ENCODE measurements at places on chromosomes 16 and 17.

GRCh38 chr16:5466551-5466950 lies 369.0 kb upstream of the EEF2KMT start:
- DNase-seq: no peak
- no peaks in the 10 kb centered on the region for H3K36me3 ChIP-seq
- no peaks in the 10 kb centered on the region for H3K27me3 ChIP-seq
- H3K4me1 ChIP-seq: no peaks in the 10 kb centered on the region
- H3K4me3 ChIP-seq: no peak overlapping the region

DNA sequence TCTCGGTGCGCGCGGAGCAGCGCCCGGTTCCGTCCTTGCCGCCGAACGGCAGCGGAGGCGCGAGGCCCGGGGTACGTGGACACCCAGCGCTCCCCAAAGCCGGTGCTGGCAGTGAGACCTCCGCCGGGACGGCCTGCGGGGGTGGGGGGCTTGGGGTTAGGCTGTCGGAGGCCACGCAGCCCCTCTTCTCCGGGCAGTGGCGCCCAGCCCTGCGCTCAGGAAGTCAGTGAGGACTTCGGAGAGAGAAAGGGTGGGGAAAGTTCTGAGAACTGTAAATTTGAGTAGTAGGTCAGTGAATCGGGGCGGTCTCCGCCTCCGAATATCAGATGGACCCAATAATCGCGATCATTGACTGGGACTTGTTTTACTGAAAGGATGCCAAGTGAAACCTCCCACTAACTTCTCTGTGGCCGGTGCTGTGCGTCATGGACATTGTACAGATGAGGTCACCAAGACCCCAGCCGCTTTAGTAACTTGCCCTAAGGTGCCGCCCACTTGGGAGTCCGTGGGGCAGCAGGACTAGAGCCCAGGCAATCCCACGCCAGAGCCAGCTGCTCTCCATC lies 468 bp downstream of the IL4R start:
- H3K4me1 ChIP-seq: peaks cover 15% of the 10 kb centered on the region
- H3K36me3 ChIP-seq: no peaks in the 10 kb centered on the region
- H3K27me3 ChIP-seq: no peaks in the 10 kb centered on the region
- peak overlapping the region; percentile 89 for H3K27ac ChIP-seq
- peak; percentile 76 for DNase-seq

DNA sequence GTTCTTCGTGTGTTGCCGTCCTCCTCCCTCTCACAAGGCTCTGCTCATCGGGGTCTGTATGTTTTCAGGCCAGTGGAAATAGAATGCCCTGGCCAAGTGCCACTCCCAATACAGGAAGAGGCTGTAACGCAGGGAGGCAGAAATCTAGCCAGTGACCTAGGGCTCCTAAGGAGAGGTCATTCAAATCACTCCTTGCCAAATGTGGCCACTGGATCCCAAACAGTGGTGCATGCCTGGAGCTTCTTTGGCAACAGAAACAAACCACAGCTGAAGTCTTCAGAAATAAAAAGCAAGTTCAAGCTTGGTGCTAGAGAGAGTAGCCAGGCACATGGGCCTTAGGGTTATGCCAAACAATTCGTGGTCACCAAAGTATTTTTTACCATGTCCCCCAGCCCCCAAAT lies 66.1 kb downstream of the SMG6 start:
- H3K4me3 ChIP-seq: peak overlapping the region; percentile 51
- H3K4me1 ChIP-seq: peaks cover 43% of the 10 kb centered on the region
- H3K27me3 ChIP-seq: no peaks in the 10 kb centered on the region
- no peaks in the 10 kb centered on the region for H3K36me3 ChIP-seq
- peak overlapping the region; percentile 77 for H3K27ac ChIP-seq
- DNase-seq: no peak

GRCh38 chr17:17035490-17035889 lies 6.8 kb upstream of the MPRIP start:
- peak overlapping the region; percentile 88 for H3K27ac ChIP-seq
- H3K4me1 ChIP-seq: peaks cover 49% of the 10 kb centered on the region
- no peak for DNase-seq
- no peaks in the 10 kb centered on the region for H3K36me3 ChIP-seq
- no peaks in the 10 kb centered on the region for H3K27me3 ChIP-seq

DNA sequence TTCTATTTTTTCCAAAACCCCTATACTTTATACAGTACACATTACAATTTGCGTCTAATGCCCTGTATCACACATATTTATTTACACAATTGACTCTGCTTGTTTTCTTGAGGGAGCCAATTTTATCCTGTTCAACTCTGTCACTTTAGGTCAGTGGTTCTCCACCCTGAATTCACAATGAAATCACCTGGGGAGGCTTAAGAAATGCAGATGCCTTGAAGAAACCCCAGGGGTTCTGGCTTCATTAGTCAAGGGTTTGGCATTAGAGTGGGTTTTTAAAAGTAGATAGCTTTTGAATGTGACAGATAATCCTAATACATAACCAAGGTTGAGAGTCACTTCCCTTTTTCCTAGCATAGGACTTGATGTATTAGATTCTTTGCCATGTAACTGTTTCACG lies 398.6 kb upstream of the ERCC4 start:
- H3K36me3 ChIP-seq: no peaks in the 10 kb centered on the region
- H3K27ac ChIP-seq: no peak overlapping the region
- DNase-seq: no peak
- no peaks in the 10 kb centered on the region for H3K4me1 ChIP-seq
- no peak overlapping the region for H3K4me3 ChIP-seq

DNA sequence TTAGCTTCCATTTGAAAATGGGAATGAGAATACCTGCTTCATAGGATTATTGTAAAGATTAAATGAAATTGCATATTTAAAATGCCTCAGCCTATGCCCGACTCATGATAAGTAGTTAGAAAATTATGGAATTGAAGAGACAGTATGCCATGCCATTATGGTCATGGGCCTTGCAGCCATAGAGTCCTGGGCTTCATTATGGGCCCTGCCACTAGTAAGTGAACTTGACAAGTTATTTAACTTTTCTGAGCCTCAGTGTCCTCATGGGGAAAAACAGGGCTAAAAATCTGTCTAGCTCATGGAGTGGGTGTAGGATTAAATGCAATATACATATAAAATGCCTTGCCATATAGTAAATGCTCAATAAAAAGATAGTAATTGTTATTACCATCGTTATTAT lies 133.2 kb downstream of the NPIPB5 start:
- H3K4me1 ChIP-seq: no peaks in the 10 kb centered on the region
- no peak overlapping the region for H3K4me3 ChIP-seq
- H3K36me3 ChIP-seq: no peaks in the 10 kb centered on the region
- DNase-seq: no peak
- H3K27me3 ChIP-seq: no peaks in the 10 kb centered on the region

GRCh38 chr17:68343976-68344375 lies 52.7 kb downstream of the ARSG start:
- H3K4me1 ChIP-seq: no peaks in the 10 kb centered on the region
- H3K27ac ChIP-seq: no peak overlapping the region
- no peak overlapping the region for H3K4me3 ChIP-seq
- H3K36me3 ChIP-seq: no peaks in the 10 kb centered on the region
- no peak for DNase-seq

DNA sequence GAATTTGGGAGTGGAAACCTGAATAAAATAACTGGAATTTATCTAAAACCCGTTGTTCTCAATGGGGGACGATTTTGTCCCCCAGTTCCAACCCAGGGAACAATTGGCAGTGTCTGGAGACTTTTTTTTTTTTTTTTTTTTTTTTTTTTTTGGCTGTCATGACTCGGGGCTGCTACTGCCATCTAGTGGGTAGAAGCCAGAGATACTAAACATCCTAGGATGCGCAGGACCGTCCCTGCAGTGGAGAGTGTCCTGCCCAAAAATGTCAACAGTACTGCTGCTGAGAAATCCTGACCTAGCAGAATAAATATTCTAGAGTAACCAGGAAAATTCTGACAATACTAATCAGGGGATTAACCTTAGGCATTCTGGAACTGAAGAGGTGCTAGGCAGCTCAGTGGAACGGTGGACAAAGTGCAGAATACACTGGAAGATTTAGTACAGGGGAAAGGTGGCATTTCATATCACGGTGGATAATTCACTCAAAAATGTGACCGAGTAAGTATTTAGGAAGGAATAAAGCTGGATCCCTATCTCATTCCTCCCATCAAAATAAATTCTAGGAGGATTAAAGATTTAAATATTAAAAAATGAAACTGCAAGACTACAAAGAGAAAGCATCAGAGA lies 107.6 kb downstream of the SPECC1 start:
- peaks cover 3% of the 10 kb centered on the region for H3K36me3 ChIP-seq
- H3K27ac ChIP-seq: no peak overlapping the region
- H3K4me1 ChIP-seq: peaks cover 17% of the 10 kb centered on the region
- H3K27me3 ChIP-seq: no peaks in the 10 kb centered on the region
- no peak overlapping the region for H3K4me3 ChIP-seq

GRCh38 chr17:81339534-81340296 lies 44.6 kb upstream of the SLC38A10 start:
- no peaks in the 10 kb centered on the region for H3K36me3 ChIP-seq
- DNase-seq: no peak
- H3K4me3 ChIP-seq: no peak overlapping the region
- no peaks in the 10 kb centered on the region for H3K27me3 ChIP-seq

DNA sequence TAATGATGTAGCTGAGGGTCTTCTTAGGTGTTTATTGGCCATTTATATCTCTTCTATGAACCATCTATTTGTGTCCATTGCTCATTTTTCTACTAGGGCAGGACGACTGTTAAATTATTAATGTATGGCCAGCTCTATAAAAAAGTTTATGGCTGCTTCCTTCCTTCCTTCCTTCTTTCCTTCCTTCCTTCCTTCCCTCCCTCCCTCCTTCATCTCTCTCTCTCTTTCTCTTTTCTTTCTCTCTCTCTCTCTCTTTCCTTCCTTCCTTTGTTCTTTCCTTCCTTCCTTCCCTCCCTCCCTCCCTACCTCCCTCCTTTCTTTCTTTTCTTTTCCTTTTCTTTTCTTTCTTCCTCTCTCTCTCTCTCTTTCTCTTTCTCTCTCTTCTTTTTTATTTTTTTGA lies 17.2 kb upstream of the NDEL1 start:
- no peak overlapping the region for H3K4me3 ChIP-seq
- no peaks in the 10 kb centered on the region for H3K36me3 ChIP-seq
- peaks cover 14% of the 10 kb centered on the region for H3K4me1 ChIP-seq
- no peak for DNase-seq
- no peaks in the 10 kb centered on the region for H3K27me3 ChIP-seq

DNA sequence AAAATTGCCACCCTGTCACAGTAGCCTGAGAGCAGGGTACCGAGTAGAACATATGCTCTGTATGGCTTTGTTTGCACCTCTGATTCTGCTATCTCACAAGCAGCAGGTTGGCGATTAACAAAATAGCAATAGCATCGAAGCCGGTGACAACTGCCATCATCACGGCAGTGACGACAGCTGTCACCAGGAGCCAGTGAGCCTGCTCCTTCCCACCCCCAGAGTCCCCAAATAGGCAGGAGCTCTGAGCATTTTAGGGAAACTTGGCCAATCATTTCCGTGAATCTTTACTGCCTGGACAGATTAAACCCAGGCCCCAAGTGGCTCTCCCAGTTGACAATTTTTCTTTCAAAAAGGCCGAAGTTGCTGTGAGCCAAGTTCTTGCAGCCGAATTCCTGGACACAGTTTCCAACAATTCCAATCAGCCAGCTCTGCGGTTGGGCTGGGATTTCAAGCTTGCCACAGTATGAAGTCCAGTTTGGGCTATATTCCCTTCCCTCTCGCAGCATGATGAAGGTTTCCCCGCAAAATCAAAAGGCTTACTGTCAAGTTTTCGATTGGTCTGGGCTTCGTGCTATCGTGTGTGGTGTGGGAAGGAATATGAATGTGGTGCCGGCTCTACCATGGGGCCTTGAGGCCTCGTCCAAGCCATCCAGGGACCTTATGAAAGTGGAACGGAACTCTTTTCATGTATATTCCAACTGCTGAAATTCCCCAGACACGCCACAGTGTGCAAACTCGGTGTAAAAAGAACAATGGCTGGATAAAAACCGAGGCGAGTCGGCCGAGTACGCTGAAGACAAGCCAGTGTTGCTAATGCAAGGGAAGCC lies 186.6 kb downstream of the C16orf78 start:
- no peaks in the 10 kb centered on the region for H3K36me3 ChIP-seq
- H3K27me3 ChIP-seq: no peaks in the 10 kb centered on the region
- H3K27ac ChIP-seq: no peak overlapping the region
- H3K4me1 ChIP-seq: peaks cover 9% of the 10 kb centered on the region
- DNase-seq: no peak

DNA sequence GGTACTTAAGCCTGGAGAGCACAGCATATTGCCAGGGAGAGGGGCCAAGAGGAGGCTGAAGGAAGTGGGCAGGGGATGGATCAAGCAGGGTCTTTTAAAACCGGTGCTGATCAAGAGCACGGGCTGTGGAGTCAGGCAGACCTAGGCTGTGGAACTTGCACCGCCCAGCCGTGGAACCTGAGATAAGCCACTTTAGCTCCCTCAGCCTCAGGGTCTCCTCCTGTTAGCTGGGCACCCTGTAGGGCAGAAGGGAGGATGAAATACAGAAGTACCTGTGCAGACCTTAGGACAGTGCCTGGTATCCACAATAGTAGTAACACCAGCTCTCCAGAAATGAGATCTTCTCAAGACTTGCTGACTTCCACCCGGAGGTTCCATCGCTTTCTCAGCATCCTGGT lies 9.3 kb downstream of the ODAD4 start:
- H3K27ac ChIP-seq: no peak overlapping the region
- no peaks in the 10 kb centered on the region for H3K27me3 ChIP-seq
- no peak for DNase-seq
- no peaks in the 10 kb centered on the region for H3K4me1 ChIP-seq
- H3K36me3 ChIP-seq: no peaks in the 10 kb centered on the region

DNA sequence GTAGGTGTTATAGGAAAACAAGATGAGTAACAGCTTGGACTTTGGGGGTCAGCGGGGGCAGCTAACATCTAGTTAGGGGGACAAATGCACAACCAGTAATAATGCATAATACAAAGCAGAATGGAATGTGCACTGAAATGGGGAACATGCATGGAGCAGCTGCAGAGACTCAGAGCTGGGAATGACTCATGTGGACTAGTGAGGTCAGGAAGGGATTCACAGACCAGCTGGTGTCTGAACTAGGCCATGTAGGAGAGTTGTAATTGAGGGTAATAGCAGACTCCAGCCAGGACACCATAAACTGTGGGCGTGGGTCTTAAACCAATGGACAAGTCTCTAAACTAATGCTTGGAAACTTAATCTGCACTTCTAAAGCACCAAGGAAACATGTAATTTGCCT lies 176.8 kb upstream of the ASIC2 start:
- no peaks in the 10 kb centered on the region for H3K4me1 ChIP-seq
- DNase-seq: no peak
- H3K27me3 ChIP-seq: no peaks in the 10 kb centered on the region
- no peaks in the 10 kb centered on the region for H3K36me3 ChIP-seq

GRCh38 chr16:14344945-14345344 lies 273.8 kb downstream of the MRTFB start:
- H3K4me3 ChIP-seq: no peak overlapping the region
- no peaks in the 10 kb centered on the region for H3K36me3 ChIP-seq
- no peak for DNase-seq
- H3K27me3 ChIP-seq: no peaks in the 10 kb centered on the region
- no peaks in the 10 kb centered on the region for H3K4me1 ChIP-seq
- H3K27ac ChIP-seq: no peak overlapping the region

DNA sequence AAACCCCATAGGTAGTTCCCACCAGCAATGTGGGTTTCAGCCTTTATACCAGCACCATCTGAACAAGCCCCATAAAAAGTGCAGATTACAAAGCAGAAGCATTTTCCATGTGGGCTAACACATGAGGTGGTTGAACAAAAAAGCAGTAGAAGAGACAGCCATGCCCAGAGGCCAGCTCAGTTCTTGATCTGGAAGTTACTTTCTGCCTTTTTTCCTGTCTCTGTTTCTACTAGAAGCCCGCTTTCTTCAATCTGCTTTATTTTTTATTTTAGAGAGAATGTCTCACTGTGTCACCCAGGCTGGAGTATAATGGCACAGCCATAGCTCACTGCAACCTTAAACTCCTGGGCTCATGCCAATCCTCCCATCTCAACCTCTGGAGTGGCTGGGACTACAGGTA lies 31.5 kb upstream of the APOH start:
- no peaks in the 10 kb centered on the region for H3K36me3 ChIP-seq
- H3K27me3 ChIP-seq: no peaks in the 10 kb centered on the region
- DNase-seq: no peak
- no peak overlapping the region for H3K4me3 ChIP-seq
- no peak overlapping the region for H3K27ac ChIP-seq

Measured in thoracic aorta (tissue), 2 donors.